ENCODE measurements at places on chromosomes 3 and 15.
A peak's percentile ranks its signal among the peaks of the same experiment; 100 is the strongest.

DNA sequence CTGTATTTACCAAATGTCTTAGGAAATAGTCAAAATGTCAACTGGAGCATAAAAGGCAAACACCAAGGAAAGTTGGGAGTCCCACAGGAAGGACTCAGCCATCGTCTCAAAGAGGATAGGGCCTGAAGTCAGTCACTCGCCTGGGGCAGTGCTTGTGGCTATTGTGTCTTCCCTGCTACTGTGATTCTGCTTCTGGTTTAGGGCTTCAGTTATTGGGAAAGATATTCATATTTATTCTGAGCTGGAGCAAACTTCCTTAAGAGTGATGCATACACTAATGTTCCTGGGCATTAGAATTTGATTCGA is 118.1 kb downstream of the EDEM1 start:
- DNase-seq = no peak

DNA sequence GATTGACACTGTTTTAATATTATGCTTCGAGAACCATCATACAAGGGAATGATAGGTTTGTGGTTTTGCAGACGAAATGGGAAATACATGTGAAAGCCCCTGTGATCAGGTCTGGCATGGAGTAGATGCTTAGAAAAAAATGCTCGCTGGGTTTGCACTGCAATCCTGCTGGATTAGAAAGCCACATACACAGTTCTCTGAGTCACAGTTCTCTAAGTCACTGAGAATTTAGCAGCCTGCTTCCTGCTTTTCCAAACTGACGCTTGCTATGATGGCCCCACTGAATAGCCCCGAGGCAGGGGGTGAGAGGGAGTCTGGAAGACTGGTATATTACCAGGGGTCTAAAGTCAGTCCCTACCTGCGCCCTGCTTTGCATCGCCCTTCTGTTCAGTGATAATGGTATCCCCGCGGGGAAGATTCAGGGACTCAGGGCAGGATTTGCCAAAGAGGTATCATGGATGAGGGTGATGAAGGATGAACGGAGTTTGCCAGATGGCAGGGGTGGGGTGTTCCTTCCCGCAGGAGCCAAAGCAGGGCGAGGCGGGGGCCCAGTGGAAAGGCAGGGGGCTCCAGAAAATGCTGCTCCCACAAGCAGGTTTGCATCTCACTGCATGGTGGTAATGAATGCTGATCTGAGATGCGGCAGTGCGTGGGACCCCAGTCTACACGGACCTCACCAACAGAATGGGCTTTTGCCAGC is 82.3 kb downstream of the IQSEC1 start:
- no peak for DNase-seq

- DNase-seq = no peak
Observed at GRCh38 chr3:83934192-83935021, 1024.4 kb upstream of the CADM2 start.

- no peak for DNase-seq
Observed at GRCh38 chr15:31465083-31465955, 138.7 kb downstream of the KLF13 start.

DNA sequence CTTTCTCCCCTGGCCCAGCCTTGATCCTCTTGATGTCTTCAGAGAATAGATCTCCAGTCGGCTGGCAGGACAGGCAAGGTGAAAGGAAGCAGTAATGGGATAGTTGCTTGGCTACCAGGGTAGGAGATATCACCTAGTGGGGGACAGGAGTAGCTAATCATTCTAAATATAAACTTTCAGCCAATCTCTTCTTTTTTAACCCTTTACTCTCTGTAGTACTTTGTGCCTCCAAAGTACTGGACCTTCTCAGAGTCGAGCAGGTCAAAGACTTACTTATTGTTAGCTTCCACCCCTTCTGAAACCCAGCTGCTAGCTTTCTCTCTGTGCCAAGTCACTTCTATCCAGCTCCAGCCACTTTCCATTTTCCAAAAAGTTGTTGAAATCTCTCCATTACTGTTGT is 43.4 kb upstream of the FILIP1L start:
- no peak for DNase-seq

- no peak for DNase-seq
Observed at GRCh38 chr3:41612853-41613252, 349.1 kb downstream of the ULK4 start.

GRCh38 chr15:101697488-101697887 is 26.8 kb downstream of the TARS3 start:
- no peak for DNase-seq

GRCh38 chr15:53611145-53611920 is 148.1 kb downstream of the WDR72 start:
- no peak for DNase-seq

GRCh38 chr15:45657764-45658545 is 23.1 kb downstream of the SQOR start:
- DNase-seq = no peak

DNA sequence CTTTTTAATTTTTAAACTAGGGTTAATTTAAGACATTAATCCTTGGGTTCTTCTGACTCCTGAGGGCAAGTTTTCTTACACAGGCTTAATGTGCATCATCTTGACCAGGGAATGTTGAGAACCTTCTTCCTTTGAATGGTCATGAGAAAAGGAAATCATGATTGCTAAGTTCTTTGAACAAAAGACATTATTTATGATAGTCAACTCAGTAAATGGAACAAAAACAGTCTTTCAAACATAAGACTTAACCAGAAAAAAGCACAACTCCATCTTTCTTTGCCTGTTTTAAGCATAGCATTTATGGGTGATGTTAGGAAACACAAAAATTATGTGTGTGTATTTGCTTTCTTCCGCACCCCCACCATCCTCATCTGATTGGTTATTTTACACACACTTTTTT is 5.4 kb downstream of the TLNRD1 start:
- no peak for DNase-seq

DNA sequence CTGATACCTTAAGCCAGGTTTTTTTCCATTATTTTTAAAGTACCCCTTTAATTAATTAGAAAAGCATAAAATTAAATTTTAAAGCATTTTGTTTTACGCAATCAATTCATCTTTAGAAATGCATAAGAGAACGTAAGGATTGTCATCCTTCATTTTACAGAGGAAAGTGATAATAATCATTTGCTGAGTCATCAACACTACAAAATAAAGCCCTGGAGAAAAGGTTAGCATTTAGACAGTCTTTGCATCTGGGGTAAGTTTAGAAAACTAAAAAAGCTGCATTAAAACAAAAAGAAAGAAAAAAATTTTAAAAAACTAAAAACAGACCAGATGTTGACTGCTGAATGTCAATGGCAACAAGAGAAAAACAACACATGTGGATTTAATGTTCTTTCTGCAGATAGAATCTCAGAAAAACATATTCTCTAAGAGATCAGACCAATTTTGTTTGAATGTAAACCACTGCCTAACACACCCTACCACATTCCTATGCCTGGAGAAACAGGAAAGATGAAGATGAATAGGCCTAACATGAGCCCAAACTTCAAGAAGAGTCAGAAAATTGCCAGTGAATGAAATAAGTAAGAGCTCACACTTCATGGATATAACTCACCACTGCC is 59.9 kb downstream of the SUCNR1 start:
- no peak for DNase-seq

DNA sequence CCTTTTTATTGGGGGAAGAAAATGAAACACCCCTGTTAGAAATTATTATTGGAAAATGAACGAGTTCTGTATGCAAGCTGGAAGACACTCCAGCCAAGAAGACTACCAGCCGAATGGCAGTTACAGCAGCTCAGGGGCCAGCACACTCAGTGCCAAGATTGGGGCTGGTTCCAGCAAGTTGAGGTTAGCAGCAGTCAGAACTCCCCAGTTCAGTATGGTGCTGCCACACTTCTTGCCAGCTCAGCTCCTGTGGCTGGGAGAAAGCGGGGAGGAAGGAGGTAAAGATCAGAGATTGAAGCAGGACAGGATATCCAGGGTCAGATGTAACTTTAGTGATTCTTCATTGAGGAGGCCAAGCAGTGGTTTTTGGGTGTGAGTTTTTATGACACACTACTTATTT is 280.2 kb upstream of the NR2E3 start:
- DNase-seq = no peak

GRCh38 chr3:56915966-56916586 is 114.3 kb upstream of the ARHGEF3 start:
- no peak for DNase-seq

- DNase-seq = no peak
Observed at GRCh38 chr3:102098130-102098885, 249.0 kb downstream of the NFKBIZ start.

GRCh38 chr3:29286478-29287240 is 5.8 kb downstream of the RBMS3 start:
- DNase-seq = no peak

GRCh38 chr3:127135241-127136023 is 57.5 kb upstream of the PRR23E start:
- DNase-seq = peak; percentile 67

DNA sequence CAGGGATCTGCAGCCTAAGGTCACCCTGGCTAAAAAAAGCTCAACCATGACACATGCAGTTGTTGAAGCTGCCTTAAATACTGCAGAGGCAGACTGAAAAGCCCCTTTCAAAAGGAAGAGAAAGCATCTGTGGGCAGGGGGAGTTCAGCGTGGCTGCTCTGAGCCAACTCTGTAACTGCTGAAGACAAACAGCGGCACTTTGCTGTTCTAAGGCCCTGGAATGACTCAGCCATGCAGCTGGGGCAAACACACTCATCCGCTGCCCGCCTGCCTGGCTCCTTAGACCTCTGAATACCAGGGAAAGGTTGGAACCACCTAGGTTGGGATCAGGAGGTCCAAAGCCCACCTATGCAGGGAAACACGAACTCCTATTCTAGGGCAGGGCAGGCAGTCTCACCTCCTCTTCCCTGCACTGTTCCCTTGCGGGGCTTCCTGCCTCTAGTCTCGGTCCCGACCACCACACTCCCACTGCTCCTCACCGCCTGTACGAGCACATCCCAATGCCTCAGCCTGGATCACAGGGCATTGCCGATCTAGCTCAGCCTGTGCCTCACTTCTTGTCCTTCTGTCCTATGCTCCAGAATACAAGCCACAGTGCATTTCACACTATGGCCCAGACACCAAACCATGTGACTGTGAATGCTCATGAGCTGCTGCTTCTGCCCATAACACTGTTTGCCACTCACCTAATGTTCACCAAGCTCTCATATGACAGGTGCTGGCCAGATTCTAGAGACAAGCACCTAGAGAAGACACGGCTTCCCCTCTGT is 6.6 kb upstream of the MUSTN1 start:
- no peak for DNase-seq

DNA sequence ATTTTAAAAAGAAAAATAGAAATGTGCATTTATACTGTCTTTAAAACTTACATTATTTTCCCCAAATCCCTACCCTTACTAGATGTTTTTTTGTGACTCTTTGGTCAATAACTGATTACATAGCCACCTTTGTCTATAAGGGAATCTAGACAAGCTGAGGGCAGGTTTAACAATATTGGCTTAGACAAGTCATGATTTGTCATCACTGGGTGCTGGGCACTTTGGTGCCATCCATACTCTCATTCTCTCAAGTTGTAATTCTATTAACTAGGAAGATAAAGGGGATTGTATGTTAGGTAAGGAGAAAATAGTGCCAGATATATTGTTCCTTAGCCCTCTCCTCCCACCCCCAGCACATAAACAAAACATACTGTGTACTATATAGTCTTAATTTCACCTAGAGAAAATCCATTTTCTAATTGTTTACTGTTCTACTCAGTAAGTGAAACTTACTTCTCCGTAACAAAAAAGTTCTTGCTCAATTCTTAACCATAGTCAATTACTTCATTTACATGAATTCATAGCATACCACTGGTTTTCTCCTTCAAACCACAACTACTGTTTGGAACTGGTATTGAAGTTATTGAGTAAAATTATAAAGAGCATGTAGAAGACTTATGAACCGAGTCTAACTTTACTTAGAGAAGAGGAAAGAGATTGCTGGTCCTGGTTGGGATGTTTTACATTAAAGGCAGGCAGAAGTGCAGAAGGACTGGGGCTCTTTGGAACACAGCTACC is 877.1 kb downstream of the PDCD6IP start:
- DNase-seq = no peak

DNA sequence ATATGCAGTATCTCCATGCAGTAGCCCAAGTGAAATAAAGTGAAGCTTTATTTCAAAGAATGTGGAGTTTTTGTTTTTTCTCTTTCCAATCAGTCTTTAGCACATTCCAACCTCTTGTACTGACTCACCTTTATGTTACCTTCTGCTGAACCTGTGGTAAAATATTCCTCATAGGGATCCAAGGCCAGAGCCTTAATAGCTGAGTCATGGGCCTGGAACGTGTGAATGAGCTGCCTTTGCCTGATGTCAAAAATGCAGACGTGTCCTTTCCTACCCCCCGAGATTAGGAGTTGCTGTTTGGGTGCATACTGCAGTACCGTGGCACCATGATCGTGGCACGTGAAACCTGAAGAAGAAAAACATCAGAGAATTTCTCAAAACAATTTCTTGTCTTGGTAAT is 108.5 kb downstream of the GLDN start:
- no peak for DNase-seq

GRCh38 chr15:69744391-69745162 is 292.0 kb downstream of the RPLP1 start:
- DNase-seq = no peak

GRCh38 chr3:139797724-139798343 is 120.1 kb upstream of the NMNAT3 start:
- DNase-seq = no peak

GRCh38 chr15:85534031-85534430 is 153.6 kb downstream of the AKAP13 start:
- no peak for DNase-seq

- peak; percentile 67 for DNase-seq
Observed at GRCh38 chr3:192850451-192850981, 67.1 kb downstream of the MB21D2 start.

- DNase-seq = no peak
Observed at GRCh38 chr15:25859838-25860645, 3.1 kb downstream of the ATP10A start.

DNA sequence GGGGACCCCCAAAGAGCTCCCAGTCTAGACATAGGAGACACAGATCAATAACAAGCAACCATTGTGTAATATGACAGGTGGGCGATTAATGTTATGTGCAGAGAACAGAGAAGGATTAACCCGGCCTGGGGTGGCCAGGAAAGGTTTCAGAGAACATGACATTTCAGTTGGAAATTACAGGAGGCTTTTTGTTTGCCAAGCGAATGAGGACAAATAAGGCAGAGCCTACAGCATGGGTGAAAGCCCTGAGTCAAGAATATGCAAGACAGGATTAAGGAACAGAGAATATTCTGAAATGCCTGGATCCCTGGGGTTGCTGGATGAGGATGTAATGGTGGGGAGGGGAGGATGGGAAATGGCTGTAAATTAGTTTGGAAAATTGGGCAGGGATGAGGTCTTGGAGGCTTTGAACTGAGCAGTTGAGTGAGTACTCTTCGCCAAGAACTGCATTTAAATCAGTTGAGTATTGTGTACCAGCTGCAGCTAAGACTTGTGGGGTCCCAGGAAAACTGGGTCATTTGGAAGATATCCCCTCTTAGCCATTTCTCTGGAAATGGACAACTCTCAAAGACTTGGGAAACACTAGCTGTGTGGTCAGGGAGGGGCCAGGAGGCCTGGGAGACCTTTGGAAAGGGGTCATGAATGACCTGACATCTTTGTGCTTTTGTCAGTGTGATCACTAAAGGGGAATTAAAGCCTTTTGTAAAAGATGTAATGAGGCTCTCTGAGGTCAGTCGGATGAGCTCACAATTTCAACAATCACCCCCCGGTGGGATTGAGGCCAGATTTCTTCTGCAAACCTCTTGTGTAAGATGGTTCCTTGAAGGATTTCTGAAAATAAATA is 198.6 kb upstream of the NR2E3 start:
- no peak for DNase-seq

Measured in putamen (tissue), 1 donor.